ENCODE measurements at places on chromosomes 6 and 20. TPM values are rescaled to one million over a fixed set of nuclear protein-coding genes. Genes with fewer than 3 reads are reported as not detected.

NANP gene
- 2.8 TPM for polyA plus RNA-seq

ZSCAN31 gene
- polyA plus RNA-seq, result 2.6 TPM

PABPC1L gene
- polyA plus RNA-seq, result 6.2 TPM

TMEM14A gene
- 326 TPM for polyA plus RNA-seq

Data from neural cell (in vitro differentiated cells).